ENCODE measurements at places on chromosomes 12 and 14.

GRCh38 chr14:54658836-54659235 is 91.9 kb downstream of the SAMD4A start:
- DNase-seq: no peak

DNA sequence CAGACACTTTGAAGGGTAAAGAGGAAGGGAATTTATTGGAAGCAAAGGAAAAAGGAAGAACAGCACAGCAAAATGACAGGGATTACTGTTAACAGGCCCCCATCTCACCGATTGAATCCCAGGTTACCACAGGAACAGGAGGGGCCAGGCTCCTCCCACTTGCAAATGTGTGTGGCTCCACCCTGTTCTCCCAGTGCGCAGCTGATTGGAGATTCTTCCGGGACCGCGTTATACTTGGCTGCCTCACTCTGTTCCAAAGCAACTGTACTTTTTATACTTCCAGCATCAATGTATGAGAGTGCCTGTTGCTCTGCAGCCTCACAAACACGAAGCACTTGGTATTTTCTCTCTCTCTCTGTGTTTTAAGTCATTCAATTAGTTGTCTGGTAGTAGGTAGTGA is 273.6 kb upstream of the MDGA2 start:
- no peak for DNase-seq

DNA sequence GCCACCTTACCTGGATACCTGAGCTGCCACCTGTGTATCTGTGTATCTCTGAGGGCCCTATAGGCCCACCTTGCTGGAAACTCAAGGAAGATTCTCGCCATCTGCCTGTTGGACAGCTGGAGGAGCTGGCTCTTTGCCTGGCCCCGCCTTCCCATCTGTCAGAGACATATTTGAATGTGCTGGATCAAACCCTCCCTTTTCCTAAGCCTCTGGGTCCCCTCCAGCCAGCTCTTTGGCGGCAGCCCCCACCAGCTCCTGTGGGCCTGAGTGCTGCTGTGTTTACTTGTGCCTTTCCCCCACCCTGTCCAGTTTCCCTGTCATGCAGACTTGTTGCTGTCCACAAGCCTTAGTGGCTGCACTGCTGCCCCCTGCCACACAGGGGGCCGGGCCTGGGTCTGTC is 55.9 kb upstream of the SRSF5 start:
- DNase-seq: no peak

- DNase-seq: no peak
Measured at GRCh38 chr12:6887460-6887859, 14.4 kb upstream of the SPSB2 start.

- DNase-seq: no peak
Measured at GRCh38 chr14:40229676-40230075, 797.4 kb upstream of the FBXO33 start.

Measured in activated CD4-positive, alpha-beta T cell treated with anti-CD3 and anti-CD28 coated beads, Interleukin-2, amount 50 U/mL, for 24 hours (primary cell).